ENCODE measurements at places on chromosomes 3 and 15.

DNA sequence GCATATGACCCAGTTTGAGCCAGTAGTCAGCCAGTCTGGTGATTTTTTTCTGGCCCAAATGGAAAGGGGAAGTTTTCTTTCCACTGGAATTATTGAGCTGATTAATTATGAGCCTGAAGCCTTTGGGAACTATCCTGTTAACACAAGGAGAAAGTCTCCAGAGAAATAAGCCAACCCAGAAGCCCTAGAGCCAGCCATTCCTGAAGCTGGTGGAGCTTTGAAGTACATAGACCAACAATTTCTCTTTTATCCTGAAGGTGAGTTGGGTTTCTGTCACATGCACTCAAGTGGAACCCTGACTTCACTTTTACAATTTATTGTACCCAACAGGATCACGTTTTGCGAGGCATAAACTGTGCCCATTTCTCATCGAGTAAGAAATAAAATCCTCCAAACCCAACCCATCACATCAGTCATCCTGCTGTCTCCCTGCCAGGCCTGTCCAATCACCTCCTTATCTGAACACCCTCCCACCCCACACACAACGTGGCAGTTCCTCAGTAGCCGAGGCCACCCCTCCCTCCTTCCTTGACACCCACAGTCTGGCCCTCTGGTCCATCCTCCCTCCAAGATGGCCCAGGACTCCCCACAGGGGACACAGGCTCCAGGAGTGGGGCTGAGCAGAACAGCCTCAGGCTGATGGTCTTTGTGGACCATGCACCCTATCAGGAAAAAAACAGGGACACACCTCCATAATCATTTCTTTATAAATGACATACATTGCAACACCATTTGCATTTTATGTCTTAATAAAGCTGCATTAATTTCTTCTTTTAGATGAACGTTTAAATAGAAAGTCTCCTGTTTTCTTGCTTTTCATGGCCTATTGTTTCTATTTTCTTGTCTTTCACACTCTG is 55.7 kb upstream of the GATA2 start:
- DNase-seq: no peak

GRCh38 chr3:188649521-188649920 is 495.6 kb downstream of the LPP start:
- no peak for DNase-seq

DNA sequence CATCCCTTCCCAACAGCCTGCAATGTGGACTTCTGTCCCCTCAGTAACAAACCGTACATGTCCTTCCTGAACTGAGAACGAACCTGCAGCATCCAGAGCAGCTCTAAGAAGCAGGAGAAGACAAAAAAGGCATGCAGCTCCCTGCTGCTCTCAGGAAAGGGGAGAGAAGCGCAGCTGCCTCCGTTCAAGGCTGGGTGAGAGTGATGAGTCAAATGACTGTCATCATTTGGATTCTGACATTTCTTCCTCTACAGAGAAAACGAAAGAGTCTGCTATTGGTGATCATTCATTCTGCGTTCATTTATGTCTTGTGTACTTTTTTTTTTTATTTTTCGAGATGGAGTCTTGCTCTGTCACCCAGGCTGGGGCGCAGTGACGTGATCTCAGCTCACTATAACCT is 677.8 kb downstream of the FHIT start:
- no peak for DNase-seq

- DNase-seq: no peak
Measured at GRCh38 chr15:100715571-100716455, 113.4 kb downstream of the ASB7 start.

- no peak for DNase-seq
Measured at GRCh38 chr3:48301800-48302166, 31.7 kb downstream of the SPINK8 start.

DNA sequence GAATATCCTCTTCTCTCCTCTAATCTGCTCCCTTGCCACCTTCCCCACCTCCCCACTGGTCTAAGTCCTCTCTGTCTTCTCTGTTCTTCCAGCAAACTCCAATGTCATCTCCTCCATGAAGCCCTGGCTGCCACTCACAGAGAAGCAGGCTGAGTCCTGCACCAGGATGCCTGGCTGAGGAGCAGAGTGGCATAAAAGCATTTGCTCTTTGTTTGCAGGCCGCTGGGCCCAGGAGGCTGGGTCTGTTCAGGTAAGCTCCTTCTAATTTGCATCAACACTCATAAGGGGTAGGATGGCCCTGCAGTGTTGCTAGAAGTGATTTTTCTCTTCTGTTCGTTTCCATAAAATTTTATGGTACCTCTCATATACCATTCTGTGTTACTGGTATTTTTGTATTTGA is 43.2 kb upstream of the KLHL25 start:
- no peak for DNase-seq

GRCh38 chr3:134794323-134794722 is 737 bp upstream of the EPHB1 start:
- DNase-seq: no peak

GRCh38 chr3:149424918-149425317 is 47.5 kb upstream of the TM4SF1 start:
- no peak for DNase-seq

DNA sequence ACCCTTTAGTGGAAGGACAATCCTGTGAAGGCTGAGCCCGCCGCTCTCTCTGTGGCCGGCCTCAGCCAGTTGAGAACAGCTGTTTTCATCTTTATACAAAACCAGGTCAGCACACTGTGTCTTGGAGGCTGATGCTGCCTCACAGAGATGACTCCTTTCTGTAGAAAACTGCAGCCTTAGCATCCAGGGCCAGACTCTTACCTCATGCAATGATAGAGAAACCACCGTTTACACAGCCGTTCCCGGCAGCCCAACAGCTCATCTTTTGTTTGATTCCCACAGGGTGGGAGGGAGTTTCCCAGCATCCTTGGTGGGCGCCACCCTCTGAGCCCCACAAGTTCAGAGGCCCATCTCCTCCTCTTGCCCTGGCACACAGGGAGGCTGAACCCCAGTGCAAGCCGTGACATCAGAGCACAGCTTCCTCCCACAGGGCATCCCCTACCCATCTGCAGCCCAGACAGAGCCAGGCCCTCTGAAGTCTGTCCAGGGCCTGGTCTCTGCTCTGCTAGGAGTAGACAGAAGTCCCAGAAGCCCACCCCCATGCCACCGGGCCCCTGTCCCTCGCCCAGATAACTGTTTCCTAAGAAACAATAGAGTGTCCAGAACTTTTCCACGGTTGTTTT is 105.0 kb downstream of the LRRK1 start:
- DNase-seq: no peak
